ENCODE measurements at places on chromosomes 7 and 10.
A peak's percentile ranks its signal among the peaks of the same experiment; 100 is the strongest.

- DNase-seq: no peak
Measured at GRCh38 chr10:103759100-103759781, 96.1 kb downstream of the SH3PXD2A start.

- DNase-seq: no peak
Measured at GRCh38 chr10:66102756-66103155, 823.1 kb upstream of the LRRTM3 start.

DNA sequence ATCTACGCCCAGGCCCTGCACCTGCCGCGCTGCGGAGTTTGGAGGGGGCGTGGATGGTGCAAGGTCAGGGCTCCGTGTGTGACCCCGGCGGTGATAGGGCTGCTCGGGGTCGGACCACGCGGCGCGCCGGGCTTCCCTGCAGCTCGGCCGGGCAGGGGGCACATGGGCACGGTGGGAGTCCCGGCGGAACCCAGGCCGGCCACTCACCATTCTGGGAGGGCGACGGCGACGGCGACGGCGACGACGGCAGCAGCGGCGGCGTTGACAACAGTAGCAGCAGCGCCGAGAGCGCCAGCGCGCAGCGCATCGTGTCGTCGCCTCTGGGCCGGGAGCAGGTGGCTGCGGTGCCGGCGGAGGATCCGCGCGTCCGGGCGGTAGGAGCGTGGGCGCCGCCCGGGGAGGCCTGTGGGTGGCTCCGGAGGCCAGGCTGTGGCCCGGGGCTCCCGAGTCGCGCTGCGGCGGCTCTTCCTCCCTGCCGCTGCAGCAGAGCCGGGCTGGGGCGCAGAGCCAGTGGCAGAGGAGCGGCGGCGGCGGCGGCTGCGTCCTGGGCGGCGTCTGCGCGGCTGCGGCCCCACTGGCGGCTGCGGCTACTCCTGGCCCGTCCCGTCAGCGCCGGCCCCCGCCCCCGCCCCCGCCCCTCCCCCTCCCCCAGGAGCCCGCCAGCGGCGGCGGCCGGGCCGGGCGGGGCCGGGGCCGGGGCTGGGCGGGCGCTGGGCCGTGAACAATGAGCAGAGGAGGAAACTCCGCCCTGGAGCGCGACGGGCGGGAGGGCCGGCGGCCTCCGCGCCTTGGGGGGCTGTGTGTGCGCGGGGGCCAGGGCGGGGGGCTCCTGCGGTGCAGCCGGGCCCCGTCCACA is at the start of gene PODXL:
Gene PODXL, minus strand, starts transcription at position 576 of the 856 bp plus-strand sequence. Its CDS starts 269 bp downstream, at position 307.
- DNase-seq: peak; percentile 69

DNA sequence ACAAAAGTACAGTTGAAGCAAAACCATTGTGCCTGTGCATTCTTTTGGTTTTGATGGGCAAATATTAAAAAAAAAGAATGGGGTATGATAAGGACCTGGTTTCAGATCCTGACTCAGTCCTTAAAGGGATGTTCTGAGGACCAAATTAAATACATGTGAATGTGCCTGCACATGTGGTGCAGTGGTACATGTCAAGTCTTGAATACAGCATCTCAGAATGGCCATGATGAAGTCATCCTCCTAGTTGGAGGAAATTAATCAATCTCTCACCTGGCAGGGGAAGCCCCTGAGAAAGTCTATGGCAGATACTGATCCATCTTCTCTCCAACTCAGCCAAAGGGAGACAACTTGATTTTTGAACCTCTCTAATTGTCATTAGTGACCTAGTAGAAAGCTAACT is 207.0 kb downstream of the SUGCT start:
- DNase-seq: no peak

DNA sequence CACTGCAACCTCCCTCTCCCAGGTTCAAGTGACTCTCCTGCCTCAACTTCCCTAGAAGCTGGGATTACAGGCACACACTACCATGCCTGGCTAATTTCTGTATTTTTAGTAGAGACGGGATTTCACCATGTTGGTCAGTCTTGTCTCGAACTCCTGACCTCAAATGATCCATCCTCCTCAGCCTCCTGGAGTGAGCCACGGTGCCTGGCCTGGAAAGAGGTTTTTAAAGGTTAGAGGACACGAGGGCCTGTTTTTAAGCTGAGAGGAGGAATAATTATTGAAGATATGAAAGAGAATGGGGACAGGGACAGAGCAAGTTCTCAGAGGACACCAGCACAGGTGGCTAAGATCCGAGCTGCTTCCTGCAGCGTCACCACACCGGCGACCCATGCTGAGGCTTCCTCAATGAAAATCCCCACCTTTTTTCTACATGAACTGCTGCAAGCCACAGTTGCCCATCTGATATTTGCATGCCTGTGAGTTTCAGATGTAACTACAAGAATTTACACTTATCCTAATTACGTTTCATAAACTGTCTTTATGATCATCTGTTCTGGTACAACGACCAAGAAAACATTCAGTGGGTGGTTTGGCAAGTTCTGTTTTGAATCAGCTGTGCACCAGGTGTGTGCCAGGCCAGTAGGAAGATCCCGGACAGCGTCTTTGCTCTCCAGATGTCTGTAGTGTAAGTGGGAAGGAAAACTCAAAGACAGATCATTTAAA is 76.0 kb downstream of the HIP1 start:
- DNase-seq: no peak

DNA sequence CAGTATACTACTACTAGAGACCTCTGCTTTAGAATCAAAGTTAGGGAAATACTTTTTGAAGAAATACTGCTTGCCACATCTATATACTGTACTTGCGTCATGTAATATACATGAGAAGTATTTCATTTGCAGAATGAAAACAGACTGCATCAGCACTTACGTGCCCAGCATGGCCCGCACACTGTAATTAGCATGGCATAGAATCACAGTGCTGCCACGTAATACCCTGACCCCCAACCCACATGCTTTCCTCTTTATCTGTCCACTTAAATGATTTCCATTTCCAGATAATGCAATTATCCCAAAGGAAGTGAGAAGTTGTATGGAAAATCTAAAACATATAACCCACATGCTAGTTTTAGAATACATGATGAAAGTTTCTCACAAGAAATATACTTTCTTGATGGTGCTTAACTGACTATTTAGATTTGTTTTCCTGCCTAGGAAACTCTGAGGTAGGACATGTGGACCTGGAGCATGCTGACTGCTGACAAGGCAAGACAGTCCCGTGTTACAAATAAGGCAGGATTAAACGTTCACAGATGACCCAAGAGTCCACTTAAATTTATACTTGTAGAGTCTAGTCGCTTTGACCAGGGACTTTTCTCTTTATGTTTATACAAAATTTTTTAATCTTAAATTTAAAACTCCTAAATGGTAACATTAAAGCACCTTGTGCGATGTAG is 12.6 kb downstream of the USP6NL start:
- DNase-seq: no peak

- no peak for DNase-seq
Measured at GRCh38 chr10:35415505-35415904, 79.2 kb downstream of the CCNY start.

- no peak for DNase-seq
Measured at GRCh38 chr10:20372748-20373147, 524.4 kb downstream of the NEBL start.

DNA sequence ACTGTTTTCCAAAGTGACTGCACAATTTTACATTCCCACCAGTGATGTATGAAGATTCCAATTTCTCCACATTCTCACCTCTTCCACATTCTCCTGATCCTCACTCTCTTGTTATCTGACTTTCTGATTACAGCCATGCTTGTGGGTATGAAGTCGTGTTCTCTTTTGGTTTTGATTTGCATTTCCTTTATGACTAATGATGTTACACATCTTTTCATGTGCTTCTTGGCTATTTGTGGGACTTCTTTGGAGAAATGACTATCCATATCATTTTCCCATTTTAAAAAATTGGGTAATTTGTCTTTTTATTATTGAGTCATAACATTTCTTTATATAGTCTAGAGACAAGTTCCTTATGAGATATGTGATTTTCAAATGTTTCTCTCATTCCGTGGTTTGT is 10.5 kb upstream of the GIMAP8 start:
- no peak for DNase-seq

- DNase-seq: no peak
Measured at GRCh38 chr10:47094636-47095035, 183.4 kb downstream of the PTPN20 start.

DNA sequence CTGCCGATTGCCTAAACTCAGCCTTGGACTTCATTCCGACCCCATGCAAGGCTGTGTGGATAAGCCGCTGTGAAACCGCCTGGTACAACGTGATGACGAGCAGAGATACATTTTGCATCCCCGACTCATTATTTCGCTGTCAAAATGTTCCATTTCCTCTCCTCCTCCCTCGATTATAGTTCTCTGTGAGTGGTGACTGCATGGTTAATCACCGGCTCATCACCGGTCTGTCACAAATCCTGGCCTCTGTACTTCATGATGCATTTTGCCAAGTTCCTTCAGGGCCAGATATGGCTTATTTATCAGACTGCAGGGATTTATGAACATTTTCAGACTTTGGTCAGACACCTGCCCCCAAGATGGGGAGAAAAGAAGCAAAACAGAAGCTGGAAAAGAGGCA is 461.6 kb upstream of the DPP6 start:
- DNase-seq: no peak

GRCh38 chr7:140059273-140060242 is 3.2 kb downstream of the PARP12 start:
- DNase-seq: no peak

DNA sequence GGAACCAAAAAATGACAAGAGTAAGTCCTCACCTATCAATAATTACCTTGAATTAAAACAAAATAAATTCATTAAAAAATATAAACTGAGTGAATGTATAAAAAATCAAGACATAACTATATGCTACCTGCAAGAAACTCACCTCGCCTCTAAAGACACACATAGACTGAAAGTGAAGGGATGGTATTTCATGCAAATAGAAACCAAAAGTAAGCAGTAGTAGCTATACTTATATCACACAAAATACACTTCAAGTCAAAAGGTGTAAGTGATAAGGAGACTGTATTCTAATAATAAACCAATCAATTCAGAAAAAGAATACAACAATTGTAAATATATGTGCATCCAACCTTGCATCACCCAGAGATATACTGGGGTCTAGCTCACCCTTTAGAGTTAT is 332.6 kb downstream of the SH2D4B start:
- no peak for DNase-seq

- DNase-seq: peak; percentile 24
Measured at GRCh38 chr10:122490786-122491680, 29.7 kb downstream of the HTRA1 start.

Data from CD4-positive, alpha-beta T cell treated with Interleukin-1 beta for 1 hour (primary cell).